ENCODE measurements at places on chromosomes 16 and 17.

DNA sequence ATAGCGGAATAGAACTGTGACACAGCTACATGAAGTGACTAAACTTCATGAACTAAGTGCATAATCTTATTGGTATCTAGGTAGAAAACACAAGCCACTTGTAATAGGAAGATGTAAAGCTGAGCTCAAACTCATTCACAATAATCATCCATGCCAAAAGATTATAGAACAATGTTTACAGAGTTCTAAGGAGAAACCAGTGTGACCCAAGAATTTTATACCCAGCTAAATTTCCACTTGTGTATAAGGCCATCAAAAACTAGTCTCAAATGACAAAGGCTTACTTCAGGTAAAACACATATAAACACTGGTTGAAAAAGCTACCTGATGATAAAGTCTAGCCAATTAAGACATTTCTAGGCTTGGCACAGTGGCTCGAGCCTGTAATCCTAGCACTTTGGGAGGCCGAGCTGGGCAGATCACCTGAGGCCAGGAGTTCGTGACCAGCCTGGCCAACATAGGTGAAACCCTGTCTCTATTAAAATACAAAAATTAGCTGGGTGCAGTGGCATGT is 16.9 kb upstream of the CPD start:
- DNase-seq = no peak

DNA sequence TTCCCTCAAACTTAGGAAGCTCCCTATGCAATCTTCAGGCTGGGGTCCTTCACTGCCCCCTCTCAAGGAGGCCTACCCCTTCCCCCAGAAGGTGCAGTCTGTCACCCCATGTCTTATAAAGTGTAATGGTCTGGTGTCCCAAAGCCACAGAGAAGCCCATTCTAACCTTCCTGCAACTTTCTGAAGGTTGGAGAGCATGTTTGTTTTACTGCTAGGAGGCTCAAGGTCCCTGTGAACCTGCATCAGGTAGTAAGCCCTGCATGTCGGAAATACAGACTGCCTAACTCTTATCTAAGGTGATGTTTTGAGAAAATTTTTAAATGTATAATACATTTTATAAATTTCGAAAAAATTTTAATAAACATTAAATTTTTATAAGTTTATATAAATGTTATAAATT is 18.3 kb downstream of the ZNF750 start:
- no peak for DNase-seq

- no peak for DNase-seq
These were observed 78.8 kb downstream of the BMERB1 start for GRCh38 chr16:15513156-15513555.

DNA sequence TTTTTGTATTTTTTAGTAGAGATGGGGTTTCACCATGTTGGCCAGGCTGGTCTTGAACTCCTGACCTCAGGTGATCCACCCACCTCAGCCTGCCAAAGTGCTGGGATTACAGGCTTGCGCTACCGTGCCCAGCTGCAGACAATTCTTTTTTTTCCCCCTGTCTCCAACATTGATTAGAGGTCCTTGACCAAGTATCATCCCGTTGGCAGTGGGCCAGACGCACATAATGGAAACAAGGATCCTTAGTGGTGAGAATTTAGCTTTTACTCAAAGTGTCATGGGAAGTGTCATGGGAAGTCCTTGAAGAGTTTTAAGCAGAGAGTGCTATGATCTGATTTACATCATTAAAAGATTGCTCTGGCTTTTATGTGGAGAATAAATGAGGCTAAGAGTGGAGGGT is 2.1 kb upstream of the FBXO47 start:
- DNase-seq = no peak

DNA sequence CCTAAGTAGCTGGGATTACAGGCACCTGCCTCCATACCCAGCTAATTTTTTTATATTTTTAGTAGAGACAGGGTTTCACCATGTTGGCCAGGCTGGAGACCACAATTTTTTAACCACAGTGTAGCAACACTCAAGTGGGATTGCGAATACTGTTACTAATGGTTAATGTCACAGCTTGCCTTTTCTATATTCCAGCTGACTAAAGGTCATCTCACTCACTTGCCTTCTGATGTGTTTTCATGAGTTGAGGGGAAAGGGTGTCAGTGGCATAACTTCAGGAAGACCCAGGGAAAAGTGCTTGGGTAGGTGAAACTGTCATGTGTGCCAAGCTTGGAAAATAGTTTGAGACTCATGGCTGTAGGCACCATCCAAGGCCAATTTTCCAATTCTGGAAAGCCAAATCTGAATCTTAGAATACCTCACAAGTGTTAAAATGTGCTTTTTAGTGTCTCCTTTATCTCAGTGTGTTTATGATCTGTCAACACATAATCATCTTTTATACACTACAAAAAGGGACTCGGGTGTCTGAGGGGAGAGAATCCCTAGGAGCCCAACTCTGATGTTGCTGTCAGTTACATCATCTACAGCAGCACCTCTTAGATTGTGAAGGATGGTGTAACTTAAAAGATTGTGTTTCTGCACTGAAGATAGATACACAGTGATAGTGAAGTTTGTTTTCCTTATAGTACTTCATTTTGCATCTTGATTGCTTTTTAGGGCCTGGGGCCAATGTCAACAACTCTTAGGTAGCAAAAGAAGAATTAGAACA is 27.1 kb downstream of the OGFOD1 start:
- no peak for DNase-seq

- no peak for DNase-seq
These were observed 55.7 kb downstream of the IRX5 start for GRCh38 chr16:54986409-54986808.

Measured in SIG-M5 (cell line).